Stimulated activated CD8-positive, alpha-beta memory T cell treated with anti-CD3 and anti-CD28 coated beads, Interleukin-2, amount 100 ng/mL, for 48 hours (primary cell): ENCODE measurements at places on chromosomes 6 and 20.

GRCh38 chr6:30029588-30029987, 31.5 kb upstream of the POLR1H start:
- no peak for DNase-seq

- no peak for DNase-seq
Measured at GRCh38 chr20:36162272-36162966, 7.9 kb downstream of the EPB41L1 start.

GRCh38 chr6:130018744-130019325, 454 bp downstream of the L3MBTL3 start:
- peak; percentile 3 for DNase-seq

DNA sequence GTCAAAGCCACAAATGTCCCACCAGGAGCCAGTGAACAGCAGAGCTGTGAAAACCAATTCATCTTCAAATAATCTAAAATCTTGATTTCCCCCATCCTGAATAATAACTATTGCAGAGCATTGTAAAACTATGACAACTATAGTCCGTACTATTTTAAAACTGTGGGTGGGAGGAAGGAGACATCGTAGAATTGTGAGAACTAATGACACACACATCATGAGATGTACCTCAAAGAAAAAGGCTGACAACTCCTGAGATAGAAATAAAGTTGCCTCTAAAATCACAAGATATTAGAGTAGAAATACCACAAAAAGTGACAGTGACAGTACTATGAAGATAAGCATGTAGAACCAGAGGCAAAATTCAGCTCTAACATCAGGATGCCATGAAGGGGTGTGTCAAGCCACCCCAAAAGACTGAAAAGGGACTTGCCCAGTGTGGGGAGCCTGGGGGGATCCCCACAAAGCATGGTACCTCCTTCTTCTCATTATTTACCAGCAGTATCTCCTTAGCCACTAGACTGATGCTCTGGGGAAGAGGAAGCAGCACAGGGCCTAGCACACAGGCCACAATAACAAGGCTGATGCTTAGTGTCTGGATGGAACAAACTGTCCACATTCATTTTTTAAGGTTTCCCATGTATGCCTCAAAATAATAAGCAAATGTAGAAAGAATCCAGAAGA, 13.4 kb downstream of the NAPB start:
- DNase-seq = no peak

- no peak for DNase-seq
Measured at GRCh38 chr6:54071821-54072340, 39.4 kb upstream of the MLIP start.

DNA sequence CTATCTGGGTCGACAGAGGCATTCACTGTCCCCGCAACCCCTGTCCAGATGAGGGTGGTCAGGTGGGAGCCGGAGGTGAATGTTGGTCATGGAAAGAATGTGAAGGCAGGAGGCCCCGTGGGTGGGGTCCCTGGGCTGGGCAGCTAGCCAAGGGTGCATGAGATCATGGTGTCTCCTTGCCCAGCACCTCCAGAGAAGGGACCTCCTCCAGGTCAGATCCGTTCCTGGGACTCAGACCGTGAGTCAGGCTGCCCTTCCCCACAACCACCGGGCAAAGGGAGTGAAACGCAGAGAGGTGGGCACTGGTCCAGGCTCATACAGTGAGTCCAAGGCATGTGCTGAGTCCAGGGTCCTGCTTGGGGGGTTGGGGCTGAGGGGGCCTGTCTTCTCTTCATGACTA, 3.5 kb downstream of the FOXS1 start:
- DNase-seq = no peak

DNA sequence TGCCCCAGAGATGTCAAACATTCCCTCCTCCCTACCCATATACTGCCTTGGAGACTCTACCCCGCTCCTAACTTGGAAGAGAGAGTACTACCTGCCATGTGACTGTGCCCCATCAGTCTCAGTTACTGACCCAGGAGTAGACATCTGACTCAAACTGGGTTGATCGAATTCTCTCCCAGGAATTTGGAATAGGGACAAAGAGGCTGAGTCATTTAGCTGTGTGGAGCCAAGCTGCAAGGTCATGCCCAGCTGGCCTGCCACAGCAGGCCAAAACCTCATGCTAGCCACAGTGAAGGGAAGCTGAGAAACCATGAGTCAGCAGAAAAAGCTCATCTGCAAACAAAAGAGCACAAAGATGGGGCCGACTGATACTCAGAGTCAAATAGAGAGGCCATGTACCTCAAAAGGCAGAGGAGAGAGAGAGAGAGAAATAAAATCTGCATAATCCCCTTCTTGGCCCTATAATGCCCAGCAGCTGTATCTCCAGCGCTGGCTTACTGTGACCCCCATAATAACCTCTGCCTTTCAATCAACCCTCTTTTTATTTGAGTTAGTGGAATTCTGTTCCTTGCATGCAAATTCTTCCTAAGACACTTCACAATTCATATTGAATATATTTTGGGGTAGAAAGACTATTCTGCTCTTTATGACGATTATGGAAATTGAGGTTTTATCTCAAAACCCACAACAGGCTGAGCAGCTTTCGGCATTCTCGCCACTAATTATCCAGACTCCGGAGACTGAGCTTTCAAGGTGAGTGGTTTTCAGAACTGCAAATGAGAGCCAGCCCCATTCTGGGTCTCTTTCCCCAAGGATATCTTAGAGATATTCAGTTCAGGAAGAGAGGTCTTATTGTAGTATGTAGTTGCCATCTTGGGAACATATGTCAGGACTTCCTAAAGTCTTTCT, 21.4 kb upstream of the AKIRIN2 start:
- DNase-seq = no peak

- no peak for DNase-seq
Measured at GRCh38 chr6:11326116-11326515, 93.6 kb upstream of the NEDD9 start.

- DNase-seq = peak; percentile 72
Measured at GRCh38 chr6:14857501-14857900, 388.4 kb upstream of the JARID2 start.

DNA sequence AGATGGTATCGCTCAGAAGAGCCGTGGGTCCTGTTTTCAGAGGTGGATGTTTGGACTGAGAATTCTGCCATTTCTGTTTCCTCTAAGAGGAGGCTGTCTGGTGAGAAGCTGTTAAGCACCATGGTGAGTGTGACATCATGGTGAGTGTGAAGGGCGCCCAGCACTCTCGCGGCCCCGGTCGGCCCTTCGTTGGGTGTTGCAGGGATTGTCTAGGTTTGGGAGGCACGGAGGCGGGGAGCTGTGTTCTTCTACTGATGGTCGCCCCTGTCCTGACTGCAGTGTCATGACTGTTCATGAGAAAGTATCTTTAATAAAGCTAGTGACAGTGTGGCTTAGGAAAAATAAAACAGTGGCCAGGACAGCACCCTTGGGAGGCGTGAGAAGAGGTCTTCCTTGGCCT, 70.4 kb downstream of the NOL4L start:
- no peak for DNase-seq

DNA sequence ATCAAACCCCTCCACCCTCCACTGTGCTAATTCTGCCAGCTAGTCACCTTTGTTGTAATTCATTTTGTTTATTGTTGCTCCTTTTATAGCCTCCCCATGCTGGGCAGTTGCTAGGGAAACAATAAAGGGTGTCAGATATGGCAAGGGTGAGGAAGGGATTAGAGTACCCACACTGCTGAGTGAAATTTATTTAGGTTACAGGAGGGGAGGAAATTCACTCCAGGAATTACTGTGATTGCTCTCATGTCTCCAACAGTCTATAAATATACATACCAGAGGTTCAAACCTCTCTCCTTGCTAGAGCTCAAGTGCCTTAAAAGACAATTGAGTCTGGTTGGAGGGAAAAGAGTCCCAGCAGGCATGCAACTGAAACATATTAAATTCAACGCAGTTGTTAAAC, 90.6 kb upstream of the ADGRF1 start:
- no peak for DNase-seq

GRCh38 chr6:112443179-112444065, 96.3 kb downstream of the RFPL4B start:
- no peak for DNase-seq

- no peak for DNase-seq
Measured at GRCh38 chr6:98831057-98831958, 3.1 kb upstream of the POU3F2 start.

GRCh38 chr6:34556031-34556471, at the start of gene SPDEF:
TSS of gene SPDEF (minus strand) at chr6:34556329. CDS start at chr6:34544455, 11,874 bp downstream.
- DNase-seq = no peak

DNA sequence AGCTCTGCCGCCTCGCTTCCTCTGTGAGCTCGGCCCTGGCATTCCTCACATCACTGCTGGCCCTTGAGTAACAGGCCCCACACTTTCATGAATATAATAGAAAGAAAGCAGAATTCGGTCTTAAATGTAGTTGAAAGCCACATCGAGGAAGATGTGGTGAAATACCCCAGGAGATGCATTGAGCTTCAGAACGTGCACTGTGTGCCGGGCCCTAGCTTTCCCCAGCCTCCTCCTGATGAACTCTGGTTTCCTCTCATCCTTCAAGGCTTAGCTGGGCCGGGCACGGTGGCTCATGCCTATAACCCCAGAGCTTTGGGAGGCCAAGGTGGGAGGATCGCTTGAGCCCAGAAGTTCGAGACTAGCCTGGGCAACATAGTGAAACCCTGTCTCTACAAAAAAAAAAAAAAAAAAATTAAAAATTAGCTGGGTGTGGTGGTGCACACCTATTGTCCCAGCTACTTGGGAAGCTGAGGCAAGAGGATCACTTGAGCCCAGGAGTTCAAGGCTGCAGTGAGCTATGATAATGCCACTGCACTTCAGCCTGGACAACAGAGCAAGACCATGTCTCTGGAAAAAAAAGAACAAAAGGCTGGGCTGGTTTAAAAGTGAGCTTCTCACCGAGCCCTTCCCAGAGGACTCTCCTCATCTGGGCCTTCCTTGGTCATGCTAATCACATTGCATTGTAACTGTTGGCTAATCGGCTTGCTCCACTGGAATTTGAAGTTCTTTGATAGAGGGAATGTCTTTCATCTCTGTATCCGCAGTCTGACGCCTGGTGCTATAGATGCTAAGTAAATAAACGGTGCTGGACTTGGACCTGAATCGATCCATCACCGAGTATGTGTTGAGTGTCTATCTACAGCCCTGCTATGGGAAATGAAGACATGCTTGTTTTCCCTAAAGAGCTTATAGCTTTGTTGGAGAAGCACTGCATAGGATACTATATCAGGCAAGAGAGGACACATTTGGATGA, 43.8 kb upstream of the FOXQ1 start:
- DNase-seq = no peak

GRCh38 chr6:151400473-151400872, 9.1 kb upstream of the ZBTB2 start:
- no peak for DNase-seq

GRCh38 chr6:11142296-11143027, 30.9 kb upstream of the ERVFRD-1 start:
- no peak for DNase-seq

DNA sequence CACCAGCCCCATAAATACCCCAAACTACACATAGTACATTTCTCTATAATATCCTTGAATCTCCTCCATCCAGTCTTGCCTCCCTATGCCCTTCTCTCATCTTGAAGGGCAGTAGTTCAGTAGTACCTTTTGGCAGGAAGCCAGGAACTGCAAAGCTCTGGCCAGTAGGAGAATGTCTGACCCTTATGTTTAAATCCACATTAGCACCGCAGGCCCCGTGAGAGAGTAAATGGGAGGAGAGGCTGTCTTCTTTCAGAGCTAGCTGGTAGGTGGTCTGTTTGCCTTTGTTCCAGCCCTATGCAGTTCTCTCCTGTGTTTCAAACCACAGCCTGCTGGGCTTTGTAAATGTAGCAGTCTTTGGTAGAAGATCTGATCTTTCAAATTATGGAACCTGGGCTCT, 690.7 kb downstream of the DOK5 start:
- no peak for DNase-seq

DNA sequence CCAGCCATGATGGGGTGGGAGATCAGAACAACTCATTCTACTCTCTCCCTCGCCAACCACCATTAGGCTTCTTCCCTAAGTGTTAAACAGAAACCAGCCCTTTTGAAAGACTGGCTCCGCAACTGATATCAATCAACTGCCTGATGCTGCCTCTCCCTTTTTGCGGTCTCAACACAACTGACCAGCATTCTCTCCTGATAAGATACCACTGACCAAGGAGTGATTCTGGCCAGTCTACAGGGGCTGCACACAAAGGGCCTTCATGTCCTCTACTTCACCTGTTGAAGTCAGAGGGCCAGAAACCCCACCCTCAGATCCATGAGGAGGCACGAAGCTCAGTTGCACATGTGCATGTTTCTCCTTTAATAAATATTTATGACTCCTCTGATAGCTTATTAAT, 145.1 kb downstream of the CD24 start:
- no peak for DNase-seq

GRCh38 chr20:60281295-60281694, 323.1 kb downstream of the CDH26 start:
- DNase-seq = no peak
